NCI-H2171 (cell line): ENCODE measurements at places on chromosomes 1 and 21.
A peak's percentile ranks its signal among the peaks of the same experiment; 100 is the strongest.

GRCh38 chr21:42900446-42900845 is 7.3 kb downstream of the NDUFV3 start:
- DNase-seq, result no peak

DNA sequence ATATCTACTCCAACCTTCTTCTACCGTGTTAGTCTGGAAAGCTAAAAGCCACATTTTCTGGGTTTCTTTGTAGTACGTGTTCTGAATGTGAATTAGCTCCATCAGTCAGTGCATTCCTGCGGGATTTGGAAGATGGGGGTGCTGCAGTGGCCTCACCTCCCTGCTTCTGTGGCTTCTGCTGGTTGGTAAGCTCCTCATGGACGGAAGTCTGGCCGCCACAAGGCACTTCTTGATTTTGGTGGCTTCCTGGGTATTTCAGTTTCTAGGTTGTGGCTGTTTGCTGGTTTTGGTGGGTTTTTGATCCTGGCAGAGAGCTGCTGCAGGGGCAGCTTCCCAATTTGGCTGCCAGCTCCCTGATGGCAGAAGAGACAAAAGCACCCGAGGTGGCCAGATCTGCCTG is 20.9 kb upstream of the TACSTD2 start:
- no peak for DNase-seq

DNA sequence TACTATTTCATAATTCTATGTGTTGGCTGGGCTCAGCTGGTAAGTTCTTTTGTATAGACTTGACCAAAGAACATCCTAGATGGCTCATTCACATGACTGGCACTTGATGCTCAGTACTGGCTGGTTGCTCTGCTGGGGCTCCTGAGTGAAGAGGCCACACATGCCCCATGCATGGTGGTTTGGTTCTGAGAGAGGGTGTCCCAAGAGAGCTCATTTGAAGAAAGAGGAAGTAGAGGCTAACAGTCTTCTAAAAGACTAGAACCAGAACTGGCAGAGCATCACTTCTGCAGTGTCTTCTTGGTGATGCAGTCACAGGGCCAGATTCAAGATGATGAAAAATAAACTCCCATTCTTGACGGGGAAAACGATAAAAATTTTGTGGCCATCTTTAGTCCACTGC is 5.2 kb upstream of the BACH1 start:
- no peak for DNase-seq

- DNase-seq, result no peak
Observed at GRCh38 chr1:226066415-226067078, 4.0 kb downstream of the H3-3A start.

DNA sequence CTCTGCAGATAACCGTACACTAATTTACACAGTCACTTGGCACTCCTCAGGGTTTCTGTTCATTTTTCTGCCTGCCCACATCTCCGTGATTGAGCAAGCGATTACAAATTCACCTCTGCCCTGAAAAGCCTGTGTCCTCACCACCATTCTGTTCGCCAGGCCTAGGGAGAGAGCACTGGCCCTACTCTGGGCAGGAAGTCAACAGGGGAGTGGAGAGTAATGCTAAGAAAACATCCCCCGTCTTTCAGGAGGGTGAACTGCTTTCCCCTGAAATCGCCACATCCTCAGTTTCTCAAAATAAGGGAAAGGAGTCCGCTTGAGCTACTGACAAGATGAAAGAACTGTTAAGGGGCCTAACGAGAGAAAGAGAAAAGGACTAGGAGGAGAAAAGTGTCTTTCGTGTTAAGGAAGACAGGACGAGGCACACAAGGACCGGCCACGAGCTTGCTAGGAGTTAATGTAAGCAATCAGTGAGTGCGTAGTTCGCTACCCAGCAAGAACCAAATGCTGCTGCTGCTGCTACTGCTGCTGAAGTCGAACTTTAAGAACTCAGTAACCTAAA is 632 bp downstream of the PEX19 start:
- no peak for DNase-seq

- DNase-seq, result no peak
Observed at GRCh38 chr1:9807541-9807940, 16.2 kb downstream of the CLSTN1 start.

DNA sequence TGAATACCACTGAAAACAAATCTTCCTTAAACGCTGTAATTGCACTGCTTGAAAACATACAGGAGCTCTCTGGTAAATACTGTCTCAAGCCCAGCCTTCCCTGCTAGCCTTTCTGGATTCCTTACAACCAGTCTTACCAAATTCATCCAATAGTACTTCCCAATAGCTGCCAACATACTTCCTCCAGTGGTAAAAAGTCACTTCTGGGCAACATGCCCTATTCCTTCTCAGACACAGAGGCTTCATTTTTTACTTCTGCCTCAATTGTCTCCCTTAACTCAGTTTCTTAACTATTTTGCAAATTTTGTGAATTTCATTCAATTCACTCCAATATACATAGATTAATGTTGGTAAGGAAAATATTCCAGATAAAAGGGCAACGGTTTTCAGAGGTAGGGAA is 166.3 kb downstream of the TBX15 start:
- no peak for DNase-seq

GRCh38 chr1:9004700-9005394 is 21.4 kb downstream of the SLC2A7 start:
- no peak for DNase-seq

DNA sequence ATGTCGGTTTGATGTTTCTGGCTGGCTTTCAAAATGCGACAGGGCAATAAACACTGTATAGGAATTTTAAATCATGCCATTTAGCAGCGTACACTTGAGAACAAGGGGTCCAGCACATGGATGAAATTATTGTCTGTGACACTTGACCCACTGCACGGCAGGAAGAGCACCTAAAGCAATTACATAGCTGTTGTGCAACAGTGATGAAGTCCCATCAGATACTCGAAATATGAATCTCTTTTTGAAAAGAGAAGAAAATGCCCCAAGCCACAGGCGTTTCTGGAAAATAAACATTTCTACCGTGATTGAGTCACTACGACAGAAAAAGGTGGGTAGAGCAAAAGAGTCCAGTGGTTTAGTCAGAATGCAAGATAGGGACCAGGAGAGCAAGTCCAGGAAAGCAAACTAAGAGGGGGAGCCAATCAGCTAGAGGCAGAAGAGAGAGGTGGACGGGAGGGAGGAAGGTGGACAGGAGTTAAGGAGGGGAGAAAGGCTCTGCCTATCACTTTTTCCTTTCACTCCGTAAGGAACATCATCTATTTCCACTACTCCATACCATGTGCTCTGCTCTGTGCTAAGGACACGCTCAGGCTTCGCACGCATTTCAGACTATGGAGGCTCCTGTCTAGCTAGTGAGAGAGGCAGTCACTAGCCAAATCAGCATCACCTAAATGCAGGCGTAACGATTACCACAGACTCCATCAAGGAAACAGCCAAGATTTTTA is 6.4 kb downstream of the DSCAM start:
- no peak for DNase-seq

GRCh38 chr1:84505493-84506001 is 639 bp upstream of the SPATA1 start:
- DNase-seq, result no peak

DNA sequence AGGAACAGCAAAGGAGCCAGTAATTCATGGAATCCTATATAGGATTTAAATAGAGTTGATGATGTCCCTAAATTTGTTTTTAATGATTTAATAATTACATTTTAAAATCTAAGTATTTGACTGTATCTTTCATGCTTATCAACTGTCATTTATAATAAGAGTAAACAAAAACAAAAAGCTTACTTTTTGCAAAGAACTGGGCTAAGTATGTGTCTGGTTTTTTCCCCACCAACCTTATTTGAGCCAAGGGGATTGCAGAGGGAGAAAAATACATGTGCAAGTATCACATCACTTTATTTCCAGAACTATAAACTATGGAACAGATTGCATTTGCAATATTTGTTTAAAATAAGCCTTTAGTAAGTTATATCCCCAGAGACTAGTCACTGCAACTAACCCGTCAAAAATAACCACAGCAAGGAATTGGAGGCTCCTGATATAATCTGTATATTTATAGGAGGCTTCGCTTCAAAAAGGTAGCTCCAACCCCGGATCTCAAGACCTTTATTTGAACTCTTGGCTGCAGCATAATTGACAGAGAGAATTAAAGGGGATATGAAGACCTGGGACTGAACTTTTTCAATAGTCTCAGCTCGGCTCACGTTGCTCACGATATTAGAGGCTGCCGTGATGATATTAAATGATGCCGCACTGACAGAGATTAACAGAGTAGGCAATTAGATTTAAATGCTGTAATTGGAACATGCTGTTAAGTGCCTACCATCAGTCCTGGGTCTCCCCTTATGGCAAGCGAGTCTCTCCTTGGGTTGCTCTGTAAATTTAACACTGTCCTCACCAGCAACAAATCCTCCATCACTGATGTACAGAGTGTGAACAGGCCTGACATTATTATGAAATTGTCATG is 329.1 kb upstream of the NFIA start:
- DNase-seq, result no peak

- no peak for DNase-seq
Observed at GRCh38 chr1:245704341-245704740, 549.6 kb downstream of the KIF26B start.

GRCh38 chr1:205315008-205315618 is 6.4 kb downstream of the NUAK2 start:
- no peak for DNase-seq

DNA sequence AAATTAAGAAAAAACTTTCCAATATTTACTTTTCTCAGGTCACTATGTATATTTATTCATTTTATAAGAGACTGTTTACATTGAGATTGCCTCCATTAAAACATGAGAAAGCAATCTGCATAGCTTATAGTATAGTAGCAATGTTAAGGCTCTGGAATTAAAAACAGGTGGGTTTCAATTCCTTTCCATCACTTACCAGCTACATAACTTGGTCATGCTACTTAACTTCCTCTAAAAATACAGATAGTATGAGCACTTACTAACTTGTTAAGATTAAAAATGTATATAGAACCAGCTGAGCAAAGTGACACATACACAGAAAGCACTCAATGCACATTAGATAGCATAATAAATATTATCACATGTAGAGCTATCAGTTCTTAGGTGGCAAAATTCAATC is 76.6 kb downstream of the LYST start:
- DNase-seq, result no peak

DNA sequence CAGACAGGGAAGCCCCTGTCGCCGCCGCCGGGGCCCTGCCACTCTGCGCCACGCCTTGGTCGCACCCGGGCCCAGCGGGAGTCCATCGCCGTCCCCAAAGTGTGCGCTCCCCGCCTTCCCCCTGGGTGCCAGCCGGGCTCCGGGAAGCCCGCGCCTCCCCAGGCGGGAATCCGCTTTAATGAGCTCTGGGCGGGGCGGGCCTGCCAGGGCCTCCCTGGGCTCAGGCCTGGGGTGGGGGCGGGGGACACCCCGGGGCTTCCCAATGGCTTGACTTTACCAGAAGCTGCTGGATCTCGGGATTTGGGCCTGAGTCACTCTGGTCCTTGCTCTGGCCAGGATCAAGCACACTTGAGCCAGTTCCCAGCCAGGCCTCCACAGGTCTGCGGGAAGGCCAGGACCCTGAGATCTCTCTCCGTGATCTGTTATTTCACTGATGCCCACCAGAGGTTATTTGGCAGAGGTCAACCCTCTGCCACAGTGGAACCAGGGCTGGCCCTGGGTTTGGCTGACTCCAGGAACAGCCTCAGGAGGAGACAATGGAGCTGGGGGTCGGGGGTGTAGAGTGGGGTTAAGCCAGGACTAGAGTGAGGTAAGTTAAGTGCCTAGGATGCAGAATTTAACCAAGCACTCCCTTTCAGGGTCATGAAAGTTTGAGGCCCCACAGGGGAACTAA is 178.4 kb upstream of the EDN2 start:
- DNase-seq, result no peak

DNA sequence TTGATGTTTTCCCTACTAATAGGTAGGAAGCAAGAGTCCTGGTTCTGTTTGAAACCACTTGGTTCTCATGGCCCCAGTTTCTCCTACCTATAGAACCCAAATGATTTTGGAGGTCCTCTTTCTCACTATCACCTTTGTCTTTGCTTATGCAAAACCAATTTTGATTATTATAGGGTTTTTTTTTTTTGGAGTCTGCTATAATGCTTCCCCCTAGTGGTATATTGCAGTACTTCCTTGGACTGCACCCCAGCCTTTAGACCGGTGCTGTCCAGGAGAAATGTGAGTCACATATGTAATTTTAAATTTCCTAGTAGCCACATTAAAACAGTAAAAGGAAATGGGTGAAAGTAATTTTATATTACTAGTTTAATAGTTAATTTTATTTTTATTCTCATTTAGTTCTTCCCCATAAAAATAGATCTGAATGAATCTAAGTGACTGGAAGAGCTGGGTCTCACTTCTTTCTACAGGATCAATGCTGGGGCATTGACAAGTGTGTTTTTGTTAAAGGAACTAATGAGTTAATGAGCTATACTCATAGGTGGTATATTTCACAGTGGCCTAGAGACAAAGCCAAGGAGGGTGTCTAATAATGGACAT is 10.6 kb downstream of the FCMR start:
- DNase-seq, result peak; percentile 36

DNA sequence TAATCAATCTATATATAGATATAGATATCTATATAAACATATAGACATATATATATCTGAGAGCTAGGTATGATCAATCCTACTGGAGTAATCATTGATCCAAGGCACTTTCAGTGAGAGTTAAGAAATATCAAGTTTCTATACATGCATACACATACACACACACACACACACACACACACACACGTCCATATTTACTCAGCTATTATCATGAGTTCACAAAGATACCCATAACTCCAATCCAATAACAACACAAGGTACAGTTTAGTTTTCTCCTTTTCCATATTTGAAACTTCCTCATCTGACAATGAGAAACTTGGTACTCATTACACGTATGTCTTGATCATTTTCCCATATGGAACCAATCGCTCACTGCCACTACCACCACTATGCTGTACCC is 27.3 kb upstream of the ZZZ3 start:
- DNase-seq, result no peak

DNA sequence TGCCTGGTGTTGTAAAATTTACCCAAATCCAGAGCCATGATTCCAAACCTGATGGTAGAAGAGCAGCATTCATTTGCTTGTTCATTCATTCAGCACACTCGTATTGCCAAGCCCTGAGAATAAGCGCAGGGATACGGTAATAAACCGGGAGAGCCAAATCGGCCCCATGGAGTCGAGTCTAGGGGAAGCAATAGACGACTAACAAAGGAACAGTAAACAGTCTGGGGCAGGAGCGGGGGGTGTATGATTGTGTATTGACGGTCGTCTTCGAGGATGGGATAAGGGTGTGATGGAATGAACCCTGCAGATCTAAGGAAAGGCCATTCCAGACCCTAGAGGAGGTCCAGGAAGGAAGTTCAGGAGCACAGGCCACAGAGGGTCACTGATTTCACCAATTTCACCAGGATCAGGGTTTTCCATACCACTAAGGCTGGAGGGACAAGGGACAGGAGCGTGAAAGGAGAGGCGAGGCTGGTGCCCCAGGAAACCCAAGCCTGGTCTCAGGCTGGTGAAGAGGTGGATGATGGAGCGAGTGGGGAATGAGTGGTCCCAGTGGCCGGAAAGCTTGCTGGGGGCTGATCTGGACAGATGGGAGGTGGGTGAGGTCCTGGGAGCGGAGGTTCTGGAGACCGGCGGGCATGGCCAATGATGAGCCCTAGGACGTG is 61.1 kb upstream of the PDE9A start:
- DNase-seq, result no peak
